ENCODE measurements at places on chromosomes 16 and 17.

DNA sequence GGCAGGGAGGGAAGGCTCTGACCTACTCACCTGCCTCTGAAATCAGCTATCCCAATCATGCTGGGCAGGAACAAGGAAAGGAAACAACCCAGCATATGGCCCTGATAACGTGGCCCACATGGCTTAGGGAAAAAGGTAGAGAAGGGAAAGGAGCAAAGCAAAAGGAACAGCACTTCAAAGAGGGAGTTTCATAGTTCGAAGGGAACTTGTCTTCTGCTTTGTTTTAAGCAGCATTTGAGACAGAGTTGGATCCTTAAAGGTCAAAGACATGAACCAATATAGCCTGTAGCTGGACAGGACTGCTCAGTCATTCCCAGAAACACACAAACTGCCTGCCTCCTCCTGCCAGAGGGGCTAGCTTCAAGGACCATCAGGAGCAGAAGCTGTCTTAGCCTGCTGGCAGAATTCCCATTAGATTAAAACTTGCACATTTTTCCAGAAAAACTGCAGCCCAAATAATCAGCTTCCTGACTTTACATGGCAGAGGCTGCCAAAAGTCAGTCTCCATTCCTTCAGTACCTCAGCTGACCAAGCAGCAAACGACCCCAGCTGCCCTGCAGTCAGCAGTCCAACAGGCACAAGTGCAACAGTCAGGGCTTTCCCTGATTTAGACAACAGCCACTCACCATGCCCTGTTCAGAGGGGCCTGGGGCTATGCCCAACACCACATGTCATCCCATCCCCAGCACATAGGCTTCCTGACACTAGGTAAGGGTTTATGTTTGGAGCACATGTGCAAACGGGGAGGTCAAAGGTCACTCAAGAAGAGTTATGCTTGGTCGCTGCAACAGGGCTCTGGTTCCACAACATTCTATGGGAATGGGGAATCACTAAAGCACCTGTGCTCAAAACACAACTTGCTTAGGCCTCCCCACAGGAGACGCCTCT lies 32.5 kb downstream of the RANBP10 start:
- DNase-seq = no peak

GRCh38 chr16:47198180-47198575 lies 54.4 kb upstream of the NETO2 start:
- no peak for DNase-seq

DNA sequence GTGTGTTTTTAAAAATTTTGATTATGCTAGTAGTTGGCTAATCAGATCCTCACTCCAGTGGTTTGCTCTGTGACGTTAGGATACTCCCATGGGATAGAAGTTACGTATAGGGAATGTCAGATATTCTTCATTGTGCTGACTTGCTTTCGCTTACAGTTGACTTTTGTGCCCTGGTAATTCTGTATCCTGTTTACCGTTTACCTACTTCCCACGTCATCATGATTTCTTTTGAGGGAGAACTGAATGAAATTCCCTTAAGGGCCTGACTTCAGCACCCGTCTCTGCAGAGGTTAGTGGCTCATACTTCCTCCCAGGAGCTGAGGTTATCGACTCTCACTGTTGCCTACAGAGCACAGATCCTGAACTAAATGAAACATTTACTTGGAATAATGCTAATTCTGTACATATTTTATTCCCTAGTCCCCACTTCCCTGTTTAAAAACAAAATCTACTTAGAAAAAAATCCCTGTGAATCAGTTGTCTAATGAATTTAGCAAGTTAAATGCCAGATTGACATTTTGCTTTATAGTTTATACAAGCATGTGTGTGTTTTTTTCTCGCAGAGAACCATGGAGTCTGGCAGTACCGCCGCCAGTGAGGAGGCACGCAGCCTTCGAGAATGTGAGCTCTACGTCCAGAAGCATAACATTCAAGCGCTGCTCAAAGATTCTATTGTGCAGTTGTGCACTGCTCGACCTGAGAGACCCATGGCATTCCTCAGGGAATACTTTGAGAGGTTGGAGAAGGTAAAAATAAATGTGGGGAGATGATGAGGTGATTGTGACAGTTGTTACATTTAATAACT lies 2.8 kb downstream of the PRKAR1A start:
- DNase-seq = no peak

GRCh38 chr17:33952425-33952824 lies 302.7 kb upstream of the CCL2 start:
- no peak for DNase-seq
